ENCODE measurements at places on chromosomes 5 and 9. TPM values are rescaled to one million over a fixed set of nuclear protein-coding genes. Genes with fewer than 3 reads are reported as not detected.

- H3K4me1 ChIP-seq: no peaks in the 10 kb centered on the region
- no peaks in the 10 kb centered on the region for H3K27me3 ChIP-seq
- DNase-seq: no peak
- no peak overlapping the region for H3K27ac ChIP-seq
- H3K36me3 ChIP-seq: no peaks in the 10 kb centered on the region
Observed at GRCh38 chr9:107008011-107008410, 145.0 kb downstream of the ZNF462 start.

GRCh38 chr5:146565764-146566367 lies 49.9 kb upstream of the GPR151 start:
- H3K36me3 ChIP-seq: no peaks in the 10 kb centered on the region
- no peaks in the 10 kb centered on the region for H3K4me1 ChIP-seq
- H3K4me3 ChIP-seq: no peak overlapping the region
- no peak overlapping the region for H3K27ac ChIP-seq
- H3K27me3 ChIP-seq: no peaks in the 10 kb centered on the region

Gene LHX6
- total RNA-seq: 6.9 TPM

Gene IRF1
- 31.1 TPM for total RNA-seq

GRCh38 chr5:36530215-36530614 lies 76.2 kb upstream of the SLC1A3 start:
- no peaks in the 10 kb centered on the region for H3K27me3 ChIP-seq
- no peaks in the 10 kb centered on the region for H3K36me3 ChIP-seq
- H3K4me1 ChIP-seq: no peaks in the 10 kb centered on the region
- H3K4me3 ChIP-seq: no peak overlapping the region
- DNase-seq: no peak
- H3K27ac ChIP-seq: no peak overlapping the region

Gene NINJ1
- total RNA-seq: 39.5 TPM

Gene SH3GL2
- total RNA-seq: 1.8 TPM

Gene GTF2H2C
- total RNA-seq: 31.0 TPM

- H3K4me1 ChIP-seq: no peaks in the 10 kb centered on the region
- no peak for DNase-seq
- H3K36me3 ChIP-seq: no peaks in the 10 kb centered on the region
- H3K27ac ChIP-seq: no peak overlapping the region
- H3K27me3 ChIP-seq: no peaks in the 10 kb centered on the region
Observed at GRCh38 chr5:99023330-99023729, 94.5 kb upstream of the CHD1 start.

Gene PCDHGC5
- 2.5 TPM for total RNA-seq

Gene TAF1L
- 0.05 TPM for total RNA-seq

DNA sequence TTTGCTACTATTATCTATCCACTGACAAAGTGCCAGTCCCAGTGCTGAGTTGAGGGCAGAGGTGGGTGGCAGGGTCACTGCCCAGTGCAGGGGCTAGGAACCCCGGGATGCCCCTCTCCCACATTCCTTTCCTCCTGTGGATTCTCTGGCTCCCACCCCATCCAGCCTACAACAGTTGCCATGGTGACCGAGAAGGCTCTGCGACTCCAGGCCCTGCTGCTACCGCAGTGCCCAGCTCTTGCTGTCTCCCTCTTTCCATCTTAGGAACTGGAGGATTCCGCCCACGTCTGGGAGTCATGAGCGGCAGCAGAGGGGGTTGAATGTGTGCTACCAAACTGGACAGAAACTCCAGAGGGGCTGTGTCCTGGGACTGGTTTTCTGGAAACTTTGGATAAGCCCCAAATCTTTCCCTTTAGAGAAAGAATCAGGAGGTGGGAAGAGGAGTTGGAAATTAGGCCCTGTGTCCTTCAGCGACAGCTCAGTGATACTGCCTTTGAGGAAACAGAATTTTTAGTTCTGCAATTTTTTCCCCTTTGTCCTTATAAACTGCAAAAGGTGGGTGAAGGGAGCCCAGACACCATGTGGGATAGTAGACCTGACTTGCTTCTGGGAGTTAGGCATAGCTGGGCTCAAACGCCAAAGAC lies 20.7 kb upstream of the C5orf47 start:
- H3K4me1 ChIP-seq: peaks cover 4% of the 10 kb centered on the region
- no peak for DNase-seq
- H3K27me3 ChIP-seq: no peaks in the 10 kb centered on the region
- H3K4me3 ChIP-seq: no peak overlapping the region

GRCh38 chr9:35070823-35071813 lies 1.3 kb downstream of the VCP start:
- no peaks in the 10 kb centered on the region for H3K27me3 ChIP-seq
- H3K27ac ChIP-seq: peak overlapping the region; percentile 99
- DNase-seq: no peak
- H3K4me1 ChIP-seq: peaks cover 13% of the 10 kb centered on the region
- peak overlapping the region; percentile 99 for H3K4me3 ChIP-seq

- no peaks in the 10 kb centered on the region for H3K36me3 ChIP-seq
- no peaks in the 10 kb centered on the region for H3K27me3 ChIP-seq
- H3K27ac ChIP-seq: no peak overlapping the region
- no peak for DNase-seq
- no peak overlapping the region for H3K4me3 ChIP-seq
Observed at GRCh38 chr5:157479166-157479565, 19.2 kb downstream of the NIPAL4 start.

GRCh38 chr5:160703547-160704189 lies 148.3 kb downstream of the ATP10B start:
- H3K4me3 ChIP-seq: no peak overlapping the region
- no peak for DNase-seq
- H3K4me1 ChIP-seq: no peaks in the 10 kb centered on the region

GRCh38 chr5:134125039-134126015 lies 10.8 kb downstream of the TCF7 start:
- peak overlapping the region; percentile 12 for H3K27ac ChIP-seq
- no peaks in the 10 kb centered on the region for H3K27me3 ChIP-seq
- no peak overlapping the region for H3K4me3 ChIP-seq
- DNase-seq: peak; percentile 54

- no peak for DNase-seq
- no peaks in the 10 kb centered on the region for H3K36me3 ChIP-seq
- no peaks in the 10 kb centered on the region for H3K4me1 ChIP-seq
Observed at GRCh38 chr5:23014266-23014665, 161.1 kb upstream of the CDH12 start.

DNA sequence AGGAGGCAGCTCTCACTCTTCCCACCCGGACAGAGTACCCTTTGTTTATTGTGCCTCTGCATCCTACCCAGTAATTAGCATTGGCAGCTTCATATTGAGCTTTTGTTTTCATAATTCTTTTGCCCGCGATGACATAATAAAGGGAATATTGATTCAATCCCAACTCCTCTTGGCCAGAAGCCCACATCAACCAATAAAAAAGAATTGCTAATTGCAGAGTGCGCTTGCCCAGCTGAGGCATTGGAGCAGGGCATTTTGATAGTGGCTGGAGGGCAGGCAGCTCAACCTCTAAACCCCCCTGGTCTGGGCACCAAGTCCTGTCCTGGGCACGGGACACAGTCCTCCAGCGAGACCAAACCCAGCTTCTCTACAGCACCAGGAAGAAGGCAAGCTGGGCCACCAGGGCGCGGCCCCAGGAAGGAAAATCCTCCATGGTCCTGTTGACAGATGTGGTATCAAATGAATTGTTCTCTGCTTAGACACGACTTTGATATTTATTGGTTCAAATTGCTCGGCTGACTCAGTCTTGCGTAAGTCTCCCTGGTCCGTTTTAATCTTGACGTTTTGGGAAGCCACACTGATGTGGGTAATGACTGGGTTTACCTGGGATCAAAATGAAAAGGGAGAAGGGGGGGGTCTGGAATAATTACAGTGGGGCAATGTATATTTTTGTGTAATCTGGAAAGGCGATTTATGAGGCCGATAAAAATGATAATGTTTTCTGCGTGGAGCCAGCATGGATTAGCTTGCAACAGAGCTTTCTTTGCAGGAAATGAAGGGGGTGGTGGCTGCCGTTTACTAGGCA lies 220.7 kb upstream of the MSX2 start:
- no peaks in the 10 kb centered on the region for H3K4me1 ChIP-seq
- H3K36me3 ChIP-seq: no peaks in the 10 kb centered on the region
- no peak overlapping the region for H3K27ac ChIP-seq
- no peak for DNase-seq
- H3K27me3 ChIP-seq: no peaks in the 10 kb centered on the region
- no peak overlapping the region for H3K4me3 ChIP-seq

DNA sequence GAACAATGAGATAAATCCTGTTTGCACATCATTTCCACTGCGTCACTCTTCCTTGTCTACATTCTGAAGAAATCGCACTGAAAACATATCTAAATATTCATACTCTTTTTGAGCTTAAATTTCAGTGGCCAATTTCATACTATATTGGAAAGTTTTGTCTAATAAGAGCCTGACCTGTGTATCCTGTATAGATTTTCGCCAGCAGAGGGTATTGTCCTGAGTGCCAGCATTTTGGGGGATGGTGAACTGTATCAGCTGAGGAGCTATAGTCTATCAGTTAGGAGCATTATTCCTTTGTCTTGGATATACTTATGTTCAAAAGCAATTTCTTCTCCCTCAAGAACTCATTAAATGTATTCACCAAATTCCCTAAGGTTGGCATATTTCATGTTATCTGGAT lies 102.3 kb downstream of the SEMA6A start:
- no peaks in the 10 kb centered on the region for H3K36me3 ChIP-seq
- H3K27ac ChIP-seq: no peak overlapping the region
- DNase-seq: no peak
- H3K4me1 ChIP-seq: no peaks in the 10 kb centered on the region
- H3K4me3 ChIP-seq: no peak overlapping the region
- no peaks in the 10 kb centered on the region for H3K27me3 ChIP-seq

- H3K27me3 ChIP-seq: no peaks in the 10 kb centered on the region
- H3K4me1 ChIP-seq: peaks cover 8% of the 10 kb centered on the region
- no peak overlapping the region for H3K4me3 ChIP-seq
- no peaks in the 10 kb centered on the region for H3K36me3 ChIP-seq
- no peak overlapping the region for H3K27ac ChIP-seq
- no peak for DNase-seq
Observed at GRCh38 chr5:1925111-1926070, 42.7 kb upstream of the IRX4 start.

Gene CDC42SE2
- total RNA-seq: 28.4 TPM

Gene PDE8B
- total RNA-seq: 12.9 TPM

- no peaks in the 10 kb centered on the region for H3K36me3 ChIP-seq
- no peak overlapping the region for H3K27ac ChIP-seq
- no peak overlapping the region for H3K4me3 ChIP-seq
Observed at GRCh38 chr5:144162686-144163085, 7.8 kb downstream of the YIPF5 start.

DNA sequence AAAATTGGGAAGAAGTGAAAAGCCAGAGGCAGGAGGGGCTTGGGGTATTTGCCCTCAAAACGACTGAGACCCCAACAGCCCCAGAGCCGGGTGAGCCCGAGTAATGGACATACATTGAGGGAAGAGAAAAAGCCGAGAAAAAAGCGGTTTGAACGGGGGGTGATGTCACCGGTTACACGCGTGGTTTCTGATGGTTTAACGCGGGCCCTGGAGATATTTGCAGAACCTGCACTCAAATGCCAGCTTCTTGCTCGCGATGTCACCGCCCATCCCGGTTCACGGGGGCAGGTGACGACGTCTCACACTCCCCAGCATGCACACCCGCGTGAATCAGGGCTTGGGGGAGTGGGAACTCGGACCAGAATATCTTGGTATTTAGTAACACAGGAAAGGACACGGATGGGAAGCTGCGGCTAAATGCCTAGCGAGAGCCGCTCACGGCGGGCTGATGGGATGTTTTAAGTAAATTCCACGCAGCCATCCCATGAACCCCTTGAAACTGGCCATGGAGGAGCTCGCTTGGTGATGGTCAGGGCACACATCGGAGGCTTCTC lies 102.0 kb upstream of the RAPGEF1 start:
- H3K4me3 ChIP-seq: no peak overlapping the region
- H3K36me3 ChIP-seq: no peaks in the 10 kb centered on the region
- no peak overlapping the region for H3K27ac ChIP-seq
- DNase-seq: no peak

Gene CBY3
- 0.65 TPM for total RNA-seq

DNA sequence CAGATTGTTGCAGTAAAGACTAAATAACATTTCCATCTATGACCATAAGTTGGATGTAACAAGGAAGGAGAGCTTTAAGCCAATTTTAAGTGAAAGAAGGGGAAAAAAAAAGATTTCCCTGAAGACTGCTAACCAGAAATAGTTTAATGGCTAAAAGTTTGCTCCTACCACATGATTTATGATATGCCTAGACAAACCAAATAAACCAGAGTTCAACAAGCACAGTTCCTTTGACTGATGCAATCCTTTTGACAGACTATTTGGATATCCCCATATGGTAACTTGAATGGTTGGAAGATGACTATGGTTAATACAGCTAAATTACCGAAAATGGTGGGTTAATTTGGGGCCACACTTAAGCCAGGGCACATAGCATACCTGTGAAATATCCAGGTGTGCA lies 338.5 kb downstream of the CETN3 start:
- H3K36me3 ChIP-seq: no peaks in the 10 kb centered on the region
- H3K27ac ChIP-seq: no peak overlapping the region
- DNase-seq: no peak
- H3K27me3 ChIP-seq: no peaks in the 10 kb centered on the region

- H3K27me3 ChIP-seq: no peaks in the 10 kb centered on the region
- H3K4me3 ChIP-seq: no peak overlapping the region
- no peak for DNase-seq
- H3K36me3 ChIP-seq: no peaks in the 10 kb centered on the region
Observed at GRCh38 chr9:101536938-101537337, 3.3 kb downstream of the RNF20 start.

DNA sequence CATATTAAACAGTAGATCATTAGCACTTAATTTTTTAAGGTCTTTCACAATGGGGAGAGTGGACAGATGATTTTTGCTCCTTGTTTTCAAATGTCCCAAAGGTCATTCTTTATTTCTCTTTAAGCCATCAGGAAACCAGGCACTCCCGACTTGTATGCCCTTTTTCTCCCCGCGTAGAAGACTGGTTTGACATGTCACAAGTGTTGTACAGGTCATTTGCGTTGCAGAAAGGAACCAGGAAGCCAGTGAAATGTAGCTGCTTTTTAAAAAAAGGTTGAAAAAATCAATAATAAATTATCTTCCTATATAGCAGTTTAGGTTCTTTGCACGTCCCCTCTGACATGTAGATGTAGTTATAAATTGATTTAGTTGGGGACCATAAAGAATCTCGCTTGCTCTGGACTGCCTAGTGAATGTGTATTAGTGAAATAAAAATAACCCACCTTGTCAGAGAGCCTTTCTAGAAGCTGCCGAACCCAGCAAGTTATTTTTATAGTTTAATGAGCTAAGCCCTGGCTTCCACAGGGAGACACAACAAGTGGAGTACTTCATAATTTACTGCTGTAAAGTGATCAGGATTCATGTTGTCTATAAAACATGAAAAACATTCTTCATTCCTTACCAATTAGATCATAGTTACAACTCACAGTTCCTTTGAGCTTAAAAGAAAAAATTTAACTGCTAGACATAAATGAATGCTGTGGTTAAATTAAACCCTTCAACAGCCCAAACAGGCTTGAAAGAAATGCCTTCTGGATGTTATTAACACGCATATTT lies 404.6 kb downstream of the CSNK1G3 start:
- no peak overlapping the region for H3K4me3 ChIP-seq
- DNase-seq: no peak
- H3K4me1 ChIP-seq: no peaks in the 10 kb centered on the region
- no peaks in the 10 kb centered on the region for H3K27me3 ChIP-seq
- H3K27ac ChIP-seq: no peak overlapping the region

All from ovary (tissue), 10 donors.